ENCODE measurements at places on chromosomes 7 and 10.

DNA sequence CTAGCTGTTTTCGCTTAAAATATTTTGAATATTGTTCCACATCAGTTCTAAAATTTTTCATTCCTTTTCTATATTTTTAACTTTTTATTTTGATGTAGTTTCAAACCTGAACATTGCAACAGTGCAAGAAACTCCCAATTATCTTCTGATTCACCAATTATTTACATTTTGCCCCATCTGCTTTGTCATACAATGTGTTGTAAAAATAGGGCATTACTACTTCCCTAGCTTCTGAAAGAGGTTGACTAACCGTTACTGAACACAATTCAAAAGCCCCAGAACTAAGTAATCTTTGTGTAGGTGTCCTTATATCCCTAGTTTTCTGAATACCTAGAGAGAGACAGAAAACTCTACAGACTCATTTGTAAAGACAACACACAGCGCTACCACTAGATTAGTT, 86.7 kb downstream of the AVL9 start:
- DNase-seq = no peak

DNA sequence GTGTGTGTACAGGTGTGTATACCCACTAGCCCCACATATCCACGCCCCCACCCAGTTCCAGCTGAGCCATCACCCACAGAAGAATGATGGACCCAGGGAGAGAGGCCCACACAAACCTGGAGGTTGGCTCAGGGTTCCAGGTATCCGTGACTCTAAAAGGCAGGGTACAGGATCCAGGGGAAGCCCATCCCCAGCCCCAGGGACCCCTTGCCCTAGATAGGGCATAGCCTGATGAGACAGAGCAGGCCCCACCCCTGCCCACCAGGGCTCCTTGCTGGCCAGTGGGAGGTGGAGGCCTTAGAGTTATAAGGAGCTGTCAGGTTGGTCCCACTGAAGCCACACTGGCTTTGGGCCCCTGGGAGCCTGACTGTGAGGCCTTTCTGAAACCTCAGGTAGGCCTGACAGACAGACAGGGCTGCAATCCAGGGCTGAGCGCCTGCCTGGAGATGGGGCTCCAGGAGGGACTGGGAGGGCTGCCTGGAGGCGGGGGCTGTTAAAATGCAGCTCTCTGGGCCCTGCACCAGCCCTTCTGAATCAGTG, 93.5 kb downstream of the WDR11 start:
- no peak for DNase-seq

- no peak for DNase-seq
These were observed 83.7 kb downstream of the JMJD1C start for GRCh38 chr10:63382066-63382465.

- DNase-seq = no peak
These were observed 5.3 kb downstream of the NRP1 start for GRCh38 chr10:33329178-33329577.

DNA sequence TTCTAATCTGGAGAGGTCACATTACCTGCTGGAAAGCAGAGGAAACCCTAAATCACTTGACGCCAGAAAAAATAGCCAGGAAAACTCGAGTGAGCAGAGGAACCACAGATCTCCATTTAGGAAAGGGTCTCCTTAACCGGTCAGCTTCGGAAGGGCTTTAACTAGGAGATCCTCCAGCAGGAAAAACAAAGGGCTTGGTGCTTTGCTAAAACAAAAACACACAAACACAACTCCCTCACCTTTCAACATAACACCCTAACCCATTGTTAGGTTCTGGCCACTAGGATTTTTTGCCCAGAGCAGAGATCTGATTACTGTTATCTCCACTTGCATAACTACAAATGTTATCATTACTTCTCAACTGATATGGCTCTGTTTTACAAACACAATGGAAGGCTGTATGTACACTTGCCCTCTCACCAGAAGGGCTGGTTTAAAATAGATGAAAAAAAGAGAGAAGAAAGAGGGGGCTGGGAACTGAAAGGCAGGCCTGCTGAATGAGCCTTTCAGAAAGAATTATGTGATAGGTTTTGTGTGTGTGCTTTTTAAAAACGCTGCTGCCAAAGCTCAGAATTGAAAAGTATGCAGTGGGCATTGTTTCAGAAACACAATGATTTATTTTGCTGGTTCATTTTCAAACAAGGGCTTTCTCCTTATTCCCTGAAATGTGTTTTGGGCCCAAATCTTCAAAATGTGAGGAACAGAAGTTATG, 161.5 kb downstream of the FGFR2 start:
- peak; percentile 48 for DNase-seq

- DNase-seq = no peak
These were observed 322.6 kb upstream of the SEMA3D start for GRCh38 chr7:85509476-85509875.

DNA sequence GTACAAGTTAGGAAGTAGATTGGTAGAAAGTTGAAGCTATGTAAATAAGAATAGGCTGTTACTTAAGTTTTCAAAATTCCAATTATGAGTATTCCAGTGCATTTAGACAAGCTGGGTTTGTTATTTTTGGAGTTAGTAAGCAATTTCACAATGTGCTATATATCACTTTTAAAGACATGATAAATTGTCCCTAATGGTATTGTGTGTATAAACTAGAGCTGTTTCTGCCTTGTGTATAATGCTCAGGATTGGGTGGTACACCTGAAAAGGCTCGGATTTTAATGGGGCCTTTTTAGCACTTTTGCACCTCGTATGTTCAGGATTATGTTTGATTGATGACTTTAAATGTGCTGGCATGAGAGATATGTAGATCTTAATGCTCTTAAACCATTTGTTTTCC, 175.8 kb downstream of the VTI1A start:
- no peak for DNase-seq

GRCh38 chr7:122686360-122686878, 12.5 kb downstream of the RNF133 start:
- DNase-seq = no peak

DNA sequence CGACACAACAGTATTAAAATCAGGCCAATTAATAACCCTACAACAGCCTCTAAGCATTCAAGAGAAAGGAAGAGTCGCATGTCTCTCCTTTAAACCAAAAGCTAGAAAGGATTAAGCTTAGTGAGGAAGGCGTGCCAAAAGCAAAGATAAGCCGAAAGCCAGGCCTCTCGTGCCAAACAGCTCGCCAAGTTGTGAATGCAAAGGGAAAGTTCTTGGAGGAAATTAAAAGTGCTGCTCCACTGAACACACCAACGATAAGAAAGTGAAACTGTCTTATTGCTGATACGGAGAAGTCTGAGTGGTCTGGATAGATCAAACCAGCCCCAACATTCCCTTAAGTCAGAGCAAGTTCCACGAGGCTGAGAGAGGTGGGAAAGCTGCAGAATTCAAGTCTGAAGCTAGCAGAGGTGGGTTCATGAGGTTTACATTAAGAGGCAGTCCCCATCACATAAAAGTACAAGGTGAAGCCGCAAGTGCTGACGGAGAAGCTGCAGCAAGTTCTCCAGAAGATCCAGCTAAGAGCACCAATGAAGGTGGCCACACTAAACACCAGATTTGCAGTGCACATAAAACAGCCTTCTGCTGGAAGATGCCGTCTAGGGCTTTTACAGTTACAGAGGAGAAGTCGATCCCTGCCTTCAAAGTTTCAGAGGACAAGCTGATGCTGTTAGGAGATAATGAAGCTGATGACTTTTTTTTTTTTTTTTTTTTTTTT, 194.8 kb downstream of the MAD1L1 start:
- DNase-seq = no peak

Measured in hippocampal formation (tissue), 2 donors.